Coronary artery (tissue), 2 donors: ENCODE measurements at places on chromosomes 3 and 15.

DNA sequence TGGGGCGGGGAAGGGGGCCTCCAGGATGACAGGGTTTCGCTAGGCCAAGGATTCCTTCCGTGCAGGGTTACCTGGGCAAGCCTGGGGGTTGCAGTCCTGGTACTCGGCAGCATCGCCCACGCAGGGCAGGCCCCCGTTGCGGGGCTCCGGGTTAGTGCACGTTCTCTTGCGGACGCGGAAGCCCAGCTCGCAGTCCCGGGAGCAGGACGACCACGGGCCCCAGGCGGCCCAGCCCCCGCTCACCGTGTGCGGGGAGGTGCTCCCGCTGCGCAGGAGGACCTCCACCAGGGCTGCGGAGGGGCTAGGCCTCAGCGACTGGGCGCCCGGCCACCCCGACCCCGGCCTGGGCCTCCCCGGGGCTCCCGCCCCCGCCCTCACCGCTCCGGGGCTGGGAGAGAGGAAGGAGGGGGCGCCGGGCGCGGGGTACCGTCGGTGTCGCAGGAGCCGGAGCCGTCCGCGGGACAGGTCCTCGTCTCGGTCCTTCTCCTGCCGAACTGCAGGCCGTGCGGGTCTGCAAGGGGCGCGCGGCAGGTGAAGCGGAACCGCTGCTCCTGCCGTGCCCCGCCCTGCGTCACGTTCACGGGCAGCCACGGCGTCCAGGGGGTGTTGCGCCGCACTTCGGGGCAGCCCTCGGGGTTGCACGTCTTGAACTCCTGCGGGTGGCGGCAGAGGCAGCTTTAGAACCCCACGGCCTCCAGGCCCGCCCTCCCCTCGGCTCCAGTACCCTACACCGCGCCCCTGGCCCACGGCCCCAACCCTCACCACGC lies 114.6 kb downstream of the SEMA5B start:
- peak; percentile 50 for DNase-seq

DNA sequence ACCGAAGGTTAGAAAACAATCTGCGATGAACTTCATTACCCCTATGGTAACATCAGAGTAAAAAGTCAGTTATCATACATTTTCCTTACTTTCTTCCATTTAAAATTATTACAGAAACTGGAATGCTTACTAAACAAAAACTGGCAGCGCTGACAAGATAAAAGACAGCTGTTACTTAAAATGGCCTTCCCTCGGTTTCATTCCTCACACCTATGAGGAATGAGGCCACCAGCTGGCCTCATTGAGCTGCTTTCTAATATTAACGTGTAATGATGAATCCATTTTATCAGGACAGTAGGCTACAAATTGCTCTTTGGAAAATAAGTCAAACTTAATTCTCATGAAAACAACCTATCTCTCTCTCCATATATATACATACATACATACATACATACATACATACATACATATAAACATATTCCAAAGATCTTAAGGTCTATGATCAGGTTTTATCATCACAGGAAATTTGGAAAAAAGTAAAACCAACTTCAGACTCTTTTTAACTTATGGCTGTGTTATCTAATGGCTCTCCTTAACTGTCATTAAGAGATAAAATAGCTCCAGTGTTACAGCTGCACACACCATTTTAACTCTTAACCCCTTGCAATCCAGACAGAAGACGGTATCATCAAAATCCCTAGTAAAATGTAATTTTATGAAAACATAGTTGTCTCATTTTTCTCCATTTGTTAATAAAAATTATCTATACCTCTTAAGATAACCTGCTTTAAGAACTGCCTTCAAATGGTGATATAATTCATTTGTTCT lies 5.2 kb downstream of the CCNL1 start:
- DNase-seq = no peak

DNA sequence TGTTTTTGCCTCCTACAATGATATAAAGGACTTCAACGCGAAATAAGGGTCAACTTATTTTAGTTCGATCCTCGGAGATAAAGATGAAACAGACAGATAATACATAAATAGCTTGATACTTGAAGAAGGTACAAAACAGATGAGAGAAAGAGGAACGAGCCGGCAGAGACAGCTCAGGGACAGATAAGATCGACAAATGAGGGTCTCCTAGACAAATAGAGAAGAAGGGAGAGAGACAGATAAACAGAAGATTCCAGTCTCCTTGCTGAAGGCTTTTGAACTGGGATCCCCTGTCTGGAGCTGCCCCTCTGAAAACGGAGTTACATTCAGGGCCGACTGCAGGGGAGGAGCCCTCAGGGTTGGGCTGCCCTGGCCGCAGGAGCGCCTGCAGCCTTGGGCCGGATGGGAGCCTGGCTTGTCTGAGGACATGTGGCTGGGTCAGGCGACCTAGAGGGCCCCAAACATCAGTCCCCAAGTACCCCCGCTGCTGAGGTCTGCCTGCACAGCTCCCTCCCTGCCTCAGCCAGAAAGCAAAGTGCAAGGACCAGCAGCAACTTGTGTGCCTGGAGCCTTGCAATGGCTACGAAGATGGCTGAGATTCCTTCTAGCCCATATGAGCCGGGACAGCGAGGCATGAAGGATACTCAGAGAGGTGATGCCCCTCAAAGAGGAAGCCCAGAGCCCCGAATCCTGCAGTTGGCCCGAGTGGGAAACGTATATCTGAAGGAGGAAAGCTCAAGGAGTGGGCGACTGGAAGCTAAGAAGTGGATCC lies 926 bp upstream of the SKOR1 start:
- no peak for DNase-seq

DNA sequence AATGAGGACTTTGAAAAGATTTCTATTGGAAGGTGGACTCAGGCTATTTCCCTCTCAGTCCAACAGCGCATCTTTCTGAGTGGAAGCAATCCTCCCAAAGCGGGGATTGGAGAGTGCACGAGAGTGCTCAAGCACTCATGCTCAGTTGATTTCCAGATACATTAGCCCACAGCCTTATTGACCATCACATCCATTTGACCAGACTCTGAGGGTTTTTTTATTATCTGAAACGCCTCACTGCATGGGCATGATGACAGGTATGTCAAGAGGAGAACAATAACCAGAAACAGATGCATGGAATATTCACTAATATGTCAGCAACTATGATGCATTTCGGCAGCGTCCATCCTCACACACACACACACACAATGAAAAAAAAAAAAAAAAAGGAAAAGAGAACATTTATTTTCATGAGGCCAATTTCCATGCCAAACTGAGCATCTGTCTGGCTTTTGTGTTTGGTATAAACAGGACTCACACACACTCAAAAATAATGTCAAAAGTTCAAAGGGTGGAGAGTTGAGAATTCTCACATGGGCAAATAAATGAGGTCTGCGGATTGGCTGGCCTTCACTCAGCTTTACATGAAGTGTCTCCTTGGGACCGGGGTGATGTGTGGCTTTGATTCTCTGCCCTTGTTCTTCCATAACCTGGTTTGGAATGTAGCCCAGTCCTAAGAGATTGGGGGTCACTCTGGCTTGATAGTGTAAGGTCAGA lies 371.6 kb downstream of the MCTP2 start:
- DNase-seq = no peak

DNA sequence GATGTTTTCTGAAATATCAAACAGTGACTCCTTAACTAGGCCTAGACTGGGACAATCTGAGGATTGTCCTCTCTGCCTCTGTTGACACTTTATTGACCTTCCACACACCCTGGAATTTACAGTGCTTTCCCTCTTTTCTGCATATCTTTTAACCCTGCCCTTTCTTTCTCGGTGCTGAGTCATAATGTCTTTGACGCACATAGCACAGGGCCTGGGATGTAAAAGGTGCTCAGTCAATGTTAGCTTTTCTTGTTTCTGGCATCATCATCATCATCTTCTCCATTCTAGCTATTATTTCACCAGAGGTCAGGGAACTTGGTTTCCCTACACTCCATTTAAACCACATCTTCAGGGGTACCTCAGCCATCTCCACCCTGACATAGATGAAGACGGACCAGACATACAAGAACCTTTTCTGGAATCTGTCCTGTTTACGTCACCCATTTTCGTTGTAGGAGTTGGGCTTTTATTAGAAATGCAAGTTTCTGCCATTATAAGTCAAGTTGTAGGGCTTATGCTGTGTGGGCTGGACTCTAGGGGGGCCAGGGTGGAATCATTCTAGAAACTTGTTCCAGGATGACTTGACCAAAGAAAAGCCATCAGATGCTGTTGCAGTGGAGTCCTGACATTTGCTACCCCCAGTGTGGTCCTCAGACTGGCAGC lies 46.6 kb downstream of the ZBTB38 start:
- no peak for DNase-seq

DNA sequence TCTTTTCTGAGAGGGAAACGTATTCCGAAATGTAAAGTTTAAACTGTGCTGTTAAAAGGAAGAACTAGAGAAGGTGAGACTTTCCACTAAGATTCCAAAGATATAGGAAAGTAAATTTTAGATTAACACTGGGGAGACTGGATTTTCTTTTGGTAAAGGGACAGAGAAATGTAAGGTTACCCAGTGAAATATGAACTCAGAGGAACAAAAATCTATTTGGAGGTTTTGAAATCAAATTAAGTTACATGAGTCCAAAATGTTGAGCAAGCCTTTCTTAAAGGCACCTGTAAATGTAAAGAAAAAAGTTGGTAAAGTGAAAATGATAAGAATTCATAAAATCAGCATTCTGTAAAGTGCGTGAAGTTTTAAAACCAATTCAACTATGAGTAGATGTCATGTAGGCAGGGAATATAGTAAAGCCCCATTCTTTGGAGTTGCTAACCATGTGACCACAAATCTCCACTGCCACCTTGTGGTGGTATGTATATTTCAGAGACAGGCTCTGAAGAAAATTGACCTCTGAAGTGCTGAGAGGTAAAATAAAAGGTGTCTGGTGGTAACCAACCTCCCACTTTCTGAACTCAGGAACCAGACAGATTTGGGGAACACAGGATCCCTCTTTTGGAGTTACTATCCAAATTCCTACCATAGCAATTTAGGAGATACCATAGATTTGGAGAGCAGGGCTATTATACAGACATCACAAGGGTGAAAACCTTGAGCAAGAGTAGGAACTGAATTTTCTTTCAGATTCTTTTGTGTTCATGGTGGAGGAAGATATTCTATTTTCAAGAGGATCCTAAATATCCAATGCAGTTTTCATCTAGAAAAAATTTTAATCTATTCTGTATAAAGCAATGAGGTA lies 215.3 kb downstream of the ROBO2 start:
- no peak for DNase-seq

DNA sequence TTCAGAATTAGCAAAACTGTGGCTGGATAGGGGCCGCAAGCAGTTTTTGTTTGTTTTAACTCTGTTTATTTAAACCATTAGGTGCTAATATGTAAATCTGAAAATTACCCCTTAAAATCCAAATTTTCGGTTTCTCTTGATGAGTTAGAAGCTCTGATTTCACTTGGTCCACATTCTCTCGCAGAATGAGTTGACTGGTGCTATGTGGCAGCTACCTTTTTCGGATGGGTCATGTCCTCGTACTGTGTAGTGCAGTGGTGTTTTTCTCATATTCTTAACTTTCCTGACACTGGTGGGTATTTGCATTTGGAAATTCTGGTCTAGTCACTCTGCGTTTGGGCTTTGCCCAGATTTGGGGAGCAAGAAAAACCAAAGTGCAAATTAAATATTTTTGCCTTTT lies 87.1 kb downstream of the DIPK2A start:
- DNase-seq = no peak

- no peak for DNase-seq
These were observed 10.5 kb upstream of the RPL29 start for GRCh38 chr3:52006017-52006819.

- no peak for DNase-seq
These were observed 101.8 kb downstream of the STT3B start for GRCh38 chr3:31634476-31634875.

DNA sequence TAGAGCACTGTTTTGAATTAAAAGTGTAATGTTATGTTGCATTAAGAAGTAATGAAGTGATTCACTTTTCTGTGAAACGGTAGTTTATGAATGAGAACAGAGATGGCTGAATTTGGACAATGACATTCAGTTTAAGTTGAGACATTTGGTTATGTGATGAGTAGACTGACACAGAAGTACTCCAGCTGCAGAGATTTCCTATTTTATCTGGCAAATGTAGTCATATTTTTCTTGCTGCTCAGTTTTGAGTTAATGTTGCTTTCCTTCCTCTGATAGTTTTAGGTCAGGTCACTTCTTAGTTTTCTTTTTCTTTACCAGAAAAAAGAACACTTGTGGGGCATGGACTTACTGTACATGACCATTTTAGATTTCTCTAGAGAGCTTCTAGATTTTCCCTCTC lies 51.2 kb downstream of the ASB7 start:
- DNase-seq = no peak

- DNase-seq = no peak
These were observed 99.8 kb upstream of the CPNE4 start for GRCh38 chr3:132134611-132135010.

- DNase-seq = no peak
These were observed 298.2 kb downstream of the EPHA3 start for GRCh38 chr3:89405593-89405992.

GRCh38 chr15:31260646-31261265 lies 65.9 kb upstream of the KLF13 start:
- peak; percentile 38 for DNase-seq
